ENCODE measurements at places on chromosomes 16 and 17. TPM values are rescaled to one million over a fixed set of nuclear protein-coding genes. Genes with fewer than 3 reads are reported as not detected.

The SOST gene
- total RNA-seq = not detected

The EVPL gene
- total RNA-seq = 42.3 TPM

The ABCA8 gene
- total RNA-seq = 73.0 TPM

The PHOSPHO1 gene
- total RNA-seq = 7.9 TPM

The SETD1A gene
- 4.6 TPM for total RNA-seq

The HCRT gene
- total RNA-seq = not detected

The CYGB gene
- 12.2 TPM for total RNA-seq

The PITPNM3 gene
- total RNA-seq = 7.2 TPM

The FZD2 gene
- 11.6 TPM for total RNA-seq

The OGFOD1 gene
- 61.0 TPM for total RNA-seq

The TAT gene
- not detected for total RNA-seq

The TSPAN10 gene
- 1.0 TPM for total RNA-seq

The RAB11FIP4 gene
- total RNA-seq = 2.7 TPM

The KRT32 gene
- not detected for total RNA-seq

The MYADML2 gene
- total RNA-seq = 51.9 TPM

The GPT2 gene
- total RNA-seq = 80.7 TPM

The CDH13 gene
- total RNA-seq = 106 TPM

The IFT20 gene
- total RNA-seq = 34.6 TPM

The LGALS9B gene
- 4.7 TPM for total RNA-seq

The PLK1 gene
- total RNA-seq = 4.6 TPM

The CD300LB gene
- total RNA-seq = 0.31 TPM

The KIF18B gene
- 3.6 TPM for total RNA-seq

The PRR35 gene
- not detected for total RNA-seq

The CSH1 gene
- not detected for total RNA-seq

The TNFSF12 gene
- 18.0 TPM for total RNA-seq

The AANAT gene
- total RNA-seq = not detected

The WSCD1 gene
- 29.5 TPM for total RNA-seq

The CHD9NB gene
- total RNA-seq = 1.4 TPM

The NPIPA3 gene
- not detected for total RNA-seq

The NPB gene
- total RNA-seq = 1.0 TPM

The GPRC5B gene
- 60.0 TPM for total RNA-seq
